ENCODE measurements at places on chromosomes 7 and 10.

- no peak for DNase-seq
Observed at GRCh38 chr10:4775808-4776207, 50.2 kb upstream of the AKR1E2 start.

DNA sequence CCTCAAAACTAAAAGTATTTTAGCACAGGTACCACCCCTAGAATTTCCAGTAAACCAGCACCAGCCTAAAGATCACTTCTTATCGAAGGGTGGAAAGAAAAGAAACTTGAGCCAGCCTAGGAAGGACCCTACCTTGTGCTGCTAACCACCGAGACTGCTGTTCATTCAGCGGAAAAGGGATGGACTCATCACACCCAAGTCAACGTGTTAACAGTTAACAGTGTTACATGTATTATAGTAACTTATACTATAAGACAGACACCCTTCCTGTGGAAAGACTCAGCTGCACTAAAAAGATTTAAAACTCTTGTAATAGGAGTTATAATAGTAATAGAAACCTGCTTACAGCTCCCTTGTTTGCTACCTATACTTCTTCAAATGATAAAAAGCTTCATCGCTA, 39.8 kb downstream of the MINDY4 start:
- no peak for DNase-seq

GRCh38 chr10:103884681-103885139, 29.3 kb upstream of the SH3PXD2A start:
- DNase-seq = no peak

GRCh38 chr10:104345941-104346340, 7.7 kb upstream of the ITPRIP start:
- no peak for DNase-seq

DNA sequence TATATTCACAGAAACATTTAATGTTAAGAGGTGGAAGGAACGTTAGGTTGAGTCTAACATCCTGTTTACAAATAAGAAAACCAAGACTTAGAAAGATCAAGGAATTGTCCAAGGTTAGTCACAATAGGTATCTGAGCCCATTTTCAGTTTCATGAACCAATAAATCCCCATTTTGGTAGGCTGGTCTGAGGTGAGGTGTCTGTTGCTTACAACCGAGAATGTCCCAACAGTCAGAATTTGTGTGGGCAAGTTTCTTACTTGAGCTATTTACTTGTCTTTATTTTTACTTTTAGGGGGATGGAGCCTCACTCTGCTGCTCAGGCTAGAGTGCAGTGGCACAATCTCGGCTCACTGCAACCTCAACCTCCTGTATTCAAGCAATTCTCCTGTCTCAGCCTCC, 23.6 kb downstream of the PANK1 start:
- no peak for DNase-seq

DNA sequence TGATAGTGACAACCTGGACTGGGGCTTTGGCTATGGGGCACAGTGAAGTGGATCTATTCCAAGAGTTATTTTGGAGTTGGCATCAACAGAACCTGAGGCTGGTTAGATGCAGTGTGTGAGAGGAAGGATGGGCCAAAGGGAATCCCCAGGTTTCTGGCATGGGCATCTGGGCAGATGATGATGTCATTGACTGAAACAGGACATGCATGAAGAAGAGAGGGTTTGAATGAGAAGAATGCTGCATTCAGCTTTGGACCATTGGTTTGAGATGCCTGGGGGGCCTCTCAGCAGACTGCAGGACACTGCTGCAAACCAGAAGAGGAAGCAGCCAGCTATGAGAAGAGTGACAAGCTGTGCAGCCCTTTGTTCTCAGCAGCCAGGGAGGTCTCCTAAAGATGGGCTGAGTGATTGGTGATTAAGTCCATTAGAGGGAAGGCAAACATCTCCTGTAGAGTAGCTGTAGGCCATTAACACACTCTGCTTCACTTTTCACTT, 23.1 kb upstream of the PIK3CG start:
- no peak for DNase-seq

DNA sequence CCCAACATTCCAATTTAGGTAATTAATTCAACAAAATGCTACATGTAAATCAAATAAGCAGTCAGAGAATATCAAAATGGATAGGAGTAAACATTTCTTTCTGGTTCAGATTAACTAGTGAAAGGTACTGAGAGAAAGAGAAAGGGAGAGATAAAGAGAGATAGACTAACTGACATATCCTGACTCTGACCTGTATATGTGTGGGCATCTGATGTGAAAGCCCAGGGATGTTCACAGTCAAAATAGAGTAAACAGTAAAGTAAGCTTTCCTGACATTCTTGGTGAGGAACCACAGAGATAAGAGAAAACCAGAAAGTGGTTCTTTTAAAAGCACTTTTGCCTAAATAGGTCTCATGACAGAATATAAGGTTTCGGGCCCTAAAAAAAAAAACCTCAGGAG, 37.5 kb upstream of the ANK3 start:
- no peak for DNase-seq

DNA sequence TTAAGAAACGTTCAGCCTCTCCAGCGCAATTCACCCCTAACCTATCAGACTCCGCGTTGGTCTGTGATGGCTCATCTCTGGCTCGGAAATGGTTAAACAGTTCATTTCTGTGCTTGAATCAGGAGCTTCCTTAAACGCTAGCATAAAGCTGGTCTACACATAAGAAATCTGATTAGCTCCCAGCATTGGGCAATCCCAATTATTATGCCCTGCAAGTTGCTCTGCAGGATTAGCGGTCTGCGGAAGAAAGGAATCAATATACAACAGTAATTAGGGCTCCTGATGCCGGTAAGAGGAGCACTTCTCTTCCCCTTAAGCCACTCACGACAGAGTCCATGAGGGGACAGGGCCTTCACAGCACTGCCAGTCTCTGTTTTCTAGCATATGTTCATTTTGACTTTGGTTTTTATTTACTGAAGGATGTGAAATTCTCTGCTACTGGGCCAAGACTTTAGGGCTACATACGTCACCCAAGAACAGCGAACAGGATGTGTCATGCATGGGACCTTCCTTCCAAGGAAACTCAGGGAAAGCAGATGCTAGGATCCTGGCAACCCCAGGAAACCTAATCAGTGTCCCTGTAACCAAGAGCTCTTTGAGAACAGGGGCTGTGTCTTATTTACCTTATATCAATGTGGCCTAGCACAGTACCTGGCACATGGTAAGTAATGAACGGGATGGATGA, 324.4 kb downstream of the KCNMA1 start:
- no peak for DNase-seq

DNA sequence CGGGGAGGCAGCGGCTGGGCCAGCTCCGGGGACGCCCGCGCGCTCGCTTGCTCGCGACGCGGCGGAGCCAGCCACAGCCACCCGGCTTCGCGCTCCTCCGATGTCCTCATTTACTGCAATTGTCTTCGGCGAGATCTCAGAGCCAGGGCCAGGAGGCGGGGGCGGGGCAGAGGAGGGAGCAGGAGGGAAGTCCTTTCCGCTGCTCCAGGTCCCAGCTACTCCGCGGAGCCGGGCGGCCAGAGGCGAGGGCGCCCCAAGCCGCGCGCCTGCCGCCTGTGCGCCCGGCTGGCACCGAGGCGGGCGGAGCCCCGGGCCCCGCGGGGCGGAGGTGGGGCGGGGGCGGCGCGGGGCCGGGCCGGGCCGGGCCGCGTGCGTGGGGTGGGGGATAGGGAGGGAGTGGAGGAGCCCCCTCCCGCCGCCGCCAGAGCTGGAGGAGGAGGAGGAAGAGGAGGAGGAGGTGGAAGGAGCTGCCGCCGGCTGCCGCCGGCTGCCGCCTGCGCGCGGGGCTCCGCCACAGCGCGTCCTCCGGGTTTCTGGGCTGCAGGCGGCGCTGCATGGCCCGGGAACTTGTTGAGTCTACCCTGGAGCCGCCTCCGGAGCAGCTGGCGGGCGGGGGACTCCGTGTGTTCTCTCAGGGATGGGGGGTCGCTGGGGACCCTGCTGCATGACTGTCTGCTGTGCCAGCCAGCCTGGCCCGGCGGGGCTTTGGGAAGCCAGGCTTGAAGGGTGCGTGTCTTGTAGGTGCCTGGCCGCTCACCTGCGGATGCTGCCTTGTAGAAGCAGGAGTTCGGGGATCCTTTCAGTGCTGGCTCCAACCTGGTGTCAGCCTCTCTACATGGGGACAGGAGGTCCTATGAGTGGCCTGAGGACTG, at the start of gene INSYN2A:
INSYN2A (minus strand) TSS at position 310 of the 872 bp plus-strand sequence. CDS start 20,196 bp downstream, outside the sequence.
- no peak for DNase-seq

GRCh38 chr7:36180121-36180520, 27.1 kb downstream of the EEPD1 start:
- no peak for DNase-seq

DNA sequence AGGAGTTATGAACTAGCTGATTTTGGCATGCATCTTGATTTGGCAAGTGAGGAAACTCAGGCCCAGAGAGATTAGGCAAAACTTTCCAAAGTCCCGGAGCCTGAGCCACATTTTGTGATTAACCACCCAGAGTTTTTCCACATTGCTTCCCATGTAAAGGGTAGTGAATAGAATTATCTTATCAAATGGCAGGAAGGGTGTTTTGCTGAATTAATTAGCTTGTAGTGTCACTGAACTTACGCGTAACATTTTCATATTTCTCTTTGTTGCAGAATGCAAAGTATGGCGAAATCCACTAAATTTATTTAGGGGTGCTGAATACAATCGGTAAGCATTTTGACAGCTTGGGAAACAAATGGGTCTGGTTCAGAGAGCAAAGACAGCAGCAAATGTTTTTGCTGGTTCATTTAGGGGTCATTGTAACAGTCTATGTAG, 176.2 kb downstream of the ST7 start:
- no peak for DNase-seq

DNA sequence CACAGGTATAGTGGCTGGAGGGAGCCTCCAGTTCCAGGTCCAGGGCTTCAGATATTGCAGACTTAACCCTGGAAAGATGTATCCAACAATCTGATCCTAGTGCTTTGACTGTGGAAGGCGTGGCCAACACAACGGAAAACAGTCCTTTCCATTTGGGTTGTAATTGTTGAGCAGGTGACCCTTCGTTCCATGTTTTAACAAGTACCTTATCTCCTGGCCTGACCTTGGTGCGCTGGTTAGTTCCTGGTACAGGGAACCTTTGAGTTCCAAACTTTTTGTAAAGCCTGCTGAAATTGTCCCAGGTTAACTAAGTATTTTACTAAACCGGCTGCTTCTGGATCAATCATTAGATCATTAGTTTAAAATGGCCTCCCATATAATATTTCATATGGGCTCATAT, 23.9 kb upstream of the GIMAP6 start:
- DNase-seq = no peak

DNA sequence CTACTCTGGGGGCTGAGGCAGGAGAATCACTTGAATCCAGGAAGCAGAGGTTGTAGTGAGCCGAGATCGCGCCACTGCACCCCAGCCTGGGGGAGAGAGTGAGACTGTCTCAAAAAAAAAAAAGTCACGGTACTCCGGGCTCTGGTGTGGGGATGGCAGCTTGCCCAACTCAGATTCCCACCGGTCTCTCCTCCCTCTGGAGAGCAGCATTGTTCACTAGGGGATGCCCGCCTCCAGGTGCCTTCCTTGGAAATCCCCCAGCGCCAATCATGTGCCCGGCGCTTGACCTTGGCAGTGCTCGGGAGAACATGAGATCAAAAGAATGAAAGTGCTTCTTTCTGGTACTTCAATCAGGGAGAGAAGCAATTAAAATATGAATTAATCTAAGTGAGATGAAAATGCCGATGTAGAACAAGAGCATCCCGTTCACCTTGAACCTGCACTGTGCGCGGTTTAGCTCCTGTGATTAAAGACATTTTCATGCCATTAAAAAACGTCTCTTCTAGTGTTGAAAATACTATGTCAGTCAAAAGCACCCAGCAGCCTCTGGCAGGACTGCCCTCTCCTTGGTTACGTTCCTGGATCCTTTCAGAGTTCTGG, 1127.3 kb upstream of the AUTS2 start:
- no peak for DNase-seq
